Stimulated activated CD4-positive, alpha-beta T cell treated with anti-CD3 and anti-CD28 coated beads, Interleukin-1b, Interleukin-23, amount 100 ng/mL, for 24 hours (primary cell): ENCODE measurements at places on chromosomes 6 and 20.

DNA sequence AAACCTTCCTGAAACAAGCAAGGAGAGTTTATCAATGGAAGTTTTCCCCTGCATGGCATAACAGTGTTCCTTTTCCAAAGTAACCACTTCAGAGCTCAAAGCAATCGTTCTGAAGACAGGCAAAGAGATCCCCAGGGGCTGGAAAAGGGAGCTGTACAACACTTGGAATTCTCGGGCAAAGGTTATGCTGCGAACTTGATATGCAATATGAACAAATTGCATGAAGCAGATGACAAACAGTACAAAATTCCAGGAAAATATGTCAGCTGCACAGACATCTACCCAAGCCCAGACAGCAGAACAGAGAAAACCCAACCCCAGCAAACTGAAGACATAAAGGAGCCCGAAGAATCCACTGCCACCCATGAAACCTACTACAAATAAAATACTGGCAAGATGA is 18.4 kb downstream of the POPDC3 start:
- no peak for DNase-seq

DNA sequence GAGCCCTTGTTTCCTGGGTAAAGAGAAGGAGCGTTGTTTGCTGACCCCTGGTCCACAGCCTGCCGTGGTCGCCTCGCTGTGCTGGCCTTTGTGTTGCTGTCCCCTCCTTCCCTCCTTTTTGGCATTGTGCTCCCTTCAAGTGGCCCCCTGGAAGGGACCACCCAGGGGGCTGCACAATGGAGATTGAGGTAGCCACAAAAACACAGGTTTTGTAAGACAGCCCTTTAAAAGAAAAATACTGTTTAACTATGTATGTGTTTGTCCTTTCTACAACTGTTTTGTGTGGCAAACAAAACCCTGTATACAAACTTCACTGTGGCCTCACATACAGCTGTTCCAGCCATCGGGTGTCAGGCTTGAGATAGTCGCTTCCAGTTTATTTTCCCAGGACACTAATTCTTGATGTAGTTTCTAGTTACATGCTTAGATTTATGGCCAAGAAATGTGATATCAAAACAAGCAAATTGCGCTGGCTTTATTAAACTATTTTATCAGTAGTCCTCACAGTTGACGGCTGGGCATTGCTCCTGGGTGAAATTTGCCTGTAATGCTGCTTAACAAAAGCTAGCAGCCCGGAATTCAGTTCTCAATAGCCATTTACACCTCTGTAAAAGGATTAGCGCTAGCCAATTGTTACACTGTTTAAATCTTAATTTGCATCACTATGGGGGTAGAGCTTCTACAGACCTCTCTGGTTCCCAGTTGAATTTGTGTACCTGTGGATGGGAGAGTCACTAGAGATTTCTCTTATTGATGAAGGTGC is 64.1 kb downstream of the KIZ start:
- DNase-seq = no peak

DNA sequence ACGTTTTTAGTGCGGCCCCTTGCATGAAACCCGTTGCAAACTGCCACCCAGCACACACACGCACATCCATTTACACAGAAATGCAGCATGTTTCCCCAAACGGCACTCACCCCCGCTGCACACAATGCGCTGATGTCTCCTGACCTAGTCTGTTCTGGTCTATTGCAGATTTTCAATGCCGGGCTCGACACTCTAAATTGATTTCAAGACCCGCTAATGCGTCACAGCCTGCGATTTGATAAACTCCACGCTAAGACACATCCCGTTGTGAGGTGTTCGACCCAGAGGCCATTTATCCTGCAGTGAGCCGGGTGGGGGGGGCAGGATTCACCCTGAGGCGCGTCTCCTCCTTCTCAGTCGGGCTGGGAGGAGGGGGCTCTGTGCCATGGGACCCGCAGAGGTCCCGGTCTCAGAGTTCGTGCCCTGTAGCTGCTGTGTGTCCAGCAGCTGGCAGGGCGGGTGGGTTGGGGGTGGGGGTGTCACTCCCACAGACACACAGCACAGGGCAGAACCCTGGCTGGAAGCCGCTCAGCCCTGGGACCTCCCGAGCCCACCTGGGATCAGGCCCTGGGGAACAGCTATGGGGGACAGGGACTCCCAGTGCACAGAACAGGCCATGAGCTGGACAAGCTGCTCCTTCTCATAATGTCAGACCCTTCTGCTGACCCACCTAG is 367.9 kb downstream of the PREX1 start:
- DNase-seq = no peak

- no peak for DNase-seq
Measured at GRCh38 chr6:33622456-33623431, 1.6 kb downstream of the ITPR3 start.

GRCh38 chr6:10838794-10839333 is 525 bp upstream of the MAK start:
- DNase-seq = no peak
